Stimulated activated naive CD8-positive, alpha-beta T cell treated with anti-CD3 and anti-CD28 coated beads, Interleukin-15, Interleukin-2, amounts not matched to agents 100 U/mL and 50 U/mL, for 24 hours (primary cell): ENCODE measurements at places on chromosomes 6 and 20.

GRCh38 chr6:30781395-30781742, 37.0 kb upstream of the IER3 start:
- DNase-seq, result no peak

DNA sequence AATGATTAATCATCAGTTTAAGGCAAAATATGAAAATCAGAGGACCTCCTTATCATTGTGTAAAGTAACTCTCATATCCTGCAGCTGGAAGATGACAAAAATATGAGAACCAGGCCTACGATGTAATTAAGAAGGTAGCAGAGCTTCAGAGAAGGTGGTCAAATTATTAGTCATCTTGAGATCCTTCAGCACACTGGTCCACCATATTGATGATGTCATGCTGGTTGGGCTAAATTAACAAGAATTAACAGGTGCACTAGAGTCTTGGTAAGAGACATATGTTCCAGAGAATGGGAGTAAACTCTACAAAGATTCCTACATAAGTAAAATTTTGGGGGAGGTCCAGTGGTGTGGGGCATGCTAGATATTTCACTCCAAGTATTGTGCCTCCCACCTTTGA, 112.8 kb downstream of the OTOR start:
- no peak for DNase-seq

- no peak for DNase-seq
Observed at GRCh38 chr20:38818113-38819065, 12.9 kb downstream of the PPP1R16B start.

GRCh38 chr6:365835-366234, 25.7 kb upstream of the IRF4 start:
- no peak for DNase-seq

GRCh38 chr6:69416776-69417175, 380.0 kb downstream of the LMBRD1 start:
- DNase-seq, result no peak
